GM12891 (cell line): ENCODE measurements at places on chromosomes 4 and X.

- DNase-seq: no peak
These were observed 385.0 kb upstream of the SMIM31 start for GRCh38 chr4:164368894-164369293.

DNA sequence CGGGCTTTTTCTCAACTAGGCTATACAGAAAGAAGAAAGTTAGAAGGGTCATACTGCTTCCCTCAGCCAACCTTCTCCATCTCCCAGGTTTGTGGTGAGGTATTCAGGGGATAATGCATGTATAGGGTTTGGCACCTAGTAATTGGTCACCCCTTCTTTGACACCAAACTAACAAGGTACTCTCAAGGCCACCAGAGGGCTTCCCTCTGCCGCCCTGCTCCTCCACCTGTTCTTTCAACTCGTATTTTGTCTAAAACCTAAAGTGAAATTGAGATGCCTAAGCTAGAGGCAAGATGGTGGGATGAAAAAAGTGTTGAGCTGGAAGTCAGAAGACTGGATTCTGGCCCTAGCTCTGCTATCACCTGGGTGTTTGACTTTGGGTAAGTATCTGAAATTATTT lies 22.0 kb downstream of the CT47C1 start:
- DNase-seq: no peak

DNA sequence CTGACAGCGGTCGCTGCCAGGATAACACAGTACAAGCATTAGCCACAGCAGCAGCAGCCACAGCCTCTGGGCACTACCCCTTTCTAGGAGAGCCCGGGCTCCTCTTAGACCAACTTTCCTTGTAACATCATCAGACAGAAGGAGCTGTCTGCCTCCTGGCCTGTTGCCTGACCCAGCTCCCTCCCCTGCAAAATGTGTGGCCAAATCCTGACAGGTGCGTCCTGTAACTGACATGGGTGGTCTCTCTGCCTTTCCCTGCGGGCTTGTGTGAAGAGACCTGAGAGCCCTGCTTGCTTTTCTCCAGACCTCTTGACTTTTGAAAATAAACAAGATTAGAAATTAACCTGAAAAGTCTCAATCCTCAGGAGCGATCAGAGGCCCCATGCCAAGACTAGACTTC lies 824.9 kb downstream of the RAPGEF2 start:
- no peak for DNase-seq

DNA sequence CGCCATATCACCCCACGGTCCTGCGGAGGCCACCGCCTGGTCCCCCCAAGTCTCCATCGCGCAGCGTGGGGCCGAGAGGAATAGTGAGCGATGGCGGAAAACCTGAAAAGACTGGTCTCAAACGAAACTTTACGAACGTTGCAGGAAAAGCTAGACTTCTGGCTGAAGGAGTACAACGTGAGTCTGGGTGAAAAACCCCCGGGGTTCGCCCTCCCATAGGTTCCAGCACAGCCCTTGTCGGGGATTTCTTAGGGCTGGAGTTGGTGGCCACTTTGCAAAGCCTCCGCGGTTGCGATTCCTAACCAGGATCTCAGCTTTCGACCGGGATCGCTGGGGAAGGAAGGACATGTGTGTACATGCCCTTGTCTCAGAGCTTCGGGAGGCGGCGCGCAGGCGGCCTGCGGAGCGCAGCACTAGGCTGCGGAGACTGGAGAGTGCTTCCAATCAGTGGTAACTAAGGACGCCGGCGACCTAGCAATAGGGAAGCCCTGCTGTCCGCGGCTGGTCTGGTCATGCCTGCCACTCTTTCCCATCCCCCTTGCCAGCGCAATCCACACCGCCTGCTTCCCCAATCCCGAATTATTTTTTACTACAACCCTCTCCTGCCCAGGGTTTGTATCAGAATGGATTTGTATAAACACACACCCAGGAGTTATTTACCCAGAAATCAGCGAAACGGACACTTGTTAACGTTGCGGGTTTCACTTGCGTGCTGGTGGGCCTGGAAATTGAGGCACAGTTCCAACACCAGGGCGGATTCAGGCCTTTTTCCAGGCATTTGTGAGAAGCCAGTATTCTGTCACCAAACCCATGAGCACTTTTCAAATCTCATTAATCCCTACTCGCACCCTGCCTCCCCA lies 741 bp downstream of the SPATA18 start:
- peak; percentile 32 for DNase-seq

GRCh38 chr4:155777971-155778735 lies 19.3 kb downstream of the GUCY1B1 start:
- no peak for DNase-seq

DNA sequence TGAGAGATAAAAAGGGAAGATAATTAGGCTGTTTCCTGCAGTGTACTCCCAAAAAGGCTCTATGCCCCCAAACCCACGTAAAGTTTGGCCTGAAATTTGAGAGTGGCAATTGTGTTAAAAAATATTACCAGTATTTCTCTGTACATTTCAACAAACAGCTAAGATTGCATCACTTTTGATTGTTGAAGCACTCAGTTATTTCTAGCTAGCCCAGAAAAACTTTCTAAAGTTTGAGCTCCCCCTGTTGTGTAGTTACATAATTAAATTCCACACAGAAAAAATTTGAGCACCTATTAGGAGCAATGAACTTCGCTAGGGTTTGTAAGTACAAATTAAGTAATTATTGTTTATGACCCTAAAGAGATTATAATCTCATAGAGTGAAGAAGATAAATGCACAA lies 109.4 kb downstream of the DLG3 start:
- no peak for DNase-seq

DNA sequence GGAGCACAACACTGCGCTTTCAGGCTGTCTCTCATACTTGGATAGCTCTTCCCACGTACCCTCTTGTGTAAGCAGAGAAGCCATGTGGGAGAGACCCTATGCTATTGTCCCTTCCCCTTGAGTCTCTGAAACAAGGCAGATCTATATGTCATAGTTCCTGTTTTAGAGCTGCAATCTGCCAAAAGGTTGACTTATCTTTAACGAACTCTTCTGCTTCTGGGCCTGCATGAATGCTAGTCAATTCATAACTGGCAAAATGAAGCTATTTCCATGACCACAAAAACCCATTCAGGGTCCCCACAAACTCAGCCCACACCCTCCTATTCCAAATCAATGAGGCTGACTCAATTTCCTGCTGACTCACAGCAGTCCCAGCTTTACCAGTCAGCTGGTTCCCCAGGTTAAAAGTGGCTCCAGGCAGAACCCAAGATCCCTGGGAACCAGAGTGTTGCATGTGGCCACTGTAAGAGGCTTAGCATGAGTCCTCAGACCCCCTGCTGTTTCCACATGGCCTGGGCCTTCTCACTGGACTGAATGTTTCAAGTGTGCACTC lies 25.3 kb upstream of the SOD3 start:
- DNase-seq: no peak

DNA sequence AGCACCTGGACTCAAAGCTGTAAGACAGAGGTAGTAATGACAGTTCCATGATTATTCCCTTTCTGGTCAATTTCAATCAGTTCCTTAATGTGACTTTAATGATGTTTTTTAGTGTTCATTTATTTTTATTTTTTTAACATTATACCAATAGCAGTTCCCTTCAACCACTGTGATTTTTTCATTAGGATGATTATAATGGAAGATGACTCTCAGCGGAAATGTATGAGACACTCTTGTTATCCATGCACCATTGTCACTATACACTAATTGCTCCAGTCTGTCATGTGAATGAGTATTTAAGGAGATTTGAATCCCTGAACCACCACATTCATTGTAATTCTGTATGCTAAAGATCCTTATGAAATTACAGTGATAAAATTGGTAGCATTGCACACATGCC lies 2102.3 kb upstream of the AGA start:
- no peak for DNase-seq

DNA sequence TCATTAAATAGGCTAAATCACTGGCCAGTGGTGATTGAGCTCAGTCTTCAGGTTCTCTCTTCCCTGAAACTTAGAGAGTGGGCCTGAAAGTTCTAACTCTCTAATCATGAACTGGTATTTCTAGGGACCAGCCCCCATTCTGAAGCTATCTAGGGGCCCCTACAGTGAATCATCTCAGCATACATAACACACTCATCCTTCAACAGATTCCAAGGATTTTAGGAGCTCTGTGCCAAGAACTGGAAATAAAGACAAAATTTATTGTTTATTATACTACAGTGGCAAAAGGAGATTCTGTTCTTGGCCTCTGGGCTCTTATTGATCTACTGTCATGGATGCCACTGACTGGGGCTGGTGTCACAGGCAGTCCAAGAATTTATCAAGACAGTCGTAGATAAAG lies 263.8 kb upstream of the IGFBP7 start:
- no peak for DNase-seq

- no peak for DNase-seq
These were observed 31.2 kb upstream of the VSIG4 start for GRCh38 chrX:66071126-66071525.

DNA sequence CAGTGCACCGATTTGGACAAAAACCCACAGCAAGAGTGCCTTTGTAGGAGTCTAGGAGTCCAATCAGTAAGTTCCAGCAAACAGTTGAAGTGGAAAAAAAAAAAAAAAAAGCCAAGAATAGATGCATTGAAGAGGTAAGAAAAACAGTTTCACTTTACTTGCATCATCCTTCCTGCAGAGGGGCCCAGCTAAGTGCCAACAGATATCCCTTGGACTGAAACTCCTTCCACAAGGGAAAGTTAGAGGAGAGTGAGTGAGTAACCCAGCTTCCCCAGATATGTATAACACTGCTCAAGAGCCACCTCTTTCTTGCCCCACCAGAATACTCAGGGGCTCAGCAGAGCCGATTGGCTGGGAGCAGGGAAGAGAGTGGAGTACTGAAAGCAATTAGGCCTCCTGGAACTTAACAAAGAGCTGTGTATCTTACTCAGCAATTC lies 617.7 kb upstream of the SMIM31 start:
- no peak for DNase-seq
